ENCODE measurements at places on chromosomes 1 and 21. TPM values are rescaled to one million over a fixed set of nuclear protein-coding genes. Genes with fewer than 3 reads are reported as not detected.
A peak's percentile ranks its signal among the peaks of the same experiment; 100 is the strongest.

DNA sequence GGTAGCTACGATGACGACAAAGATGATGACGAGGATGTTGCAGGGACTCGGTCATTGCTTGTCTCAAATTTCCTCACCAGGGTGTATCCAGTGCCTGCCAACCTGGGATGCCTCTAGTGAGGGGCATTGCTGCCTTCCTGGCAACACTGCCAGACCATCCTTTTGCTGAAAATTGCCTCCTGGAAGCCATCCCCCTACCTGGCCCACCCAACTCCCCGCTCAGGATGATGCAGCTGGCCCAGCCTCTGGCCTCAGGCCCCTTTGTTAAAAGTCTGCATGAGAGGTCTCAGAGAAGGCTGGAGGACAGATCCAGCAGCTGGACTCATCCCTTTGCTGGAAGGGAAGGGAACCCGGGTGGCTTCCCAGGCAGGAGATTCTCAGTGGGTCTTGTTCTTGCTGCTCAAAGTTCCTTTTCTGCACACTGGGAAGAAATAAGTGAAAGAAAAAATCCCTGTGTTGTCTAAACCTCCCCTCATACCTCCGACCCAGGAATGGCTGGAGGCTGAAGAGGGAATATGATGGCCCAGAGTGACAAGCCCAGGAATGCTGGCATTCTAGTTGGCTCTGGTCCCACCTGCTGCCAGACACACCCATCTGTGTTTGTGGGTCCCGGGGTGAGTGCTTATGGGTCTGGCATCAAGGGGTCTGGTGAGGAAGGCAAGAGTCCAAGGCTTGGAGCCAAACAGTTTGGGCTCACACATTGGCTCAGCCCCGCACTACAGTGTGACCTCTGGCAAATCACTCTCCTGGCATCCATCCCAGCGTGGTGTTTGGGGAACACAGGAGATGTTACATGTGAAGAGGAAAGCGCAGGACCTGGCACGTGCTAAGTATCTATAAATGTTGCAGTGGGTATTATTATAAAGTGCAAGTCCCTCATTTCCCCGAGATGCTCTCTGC lies 6.7 kb upstream of the FNDC5 start:
- H3K4me3 ChIP-seq = no peak overlapping the region
- H3K27me3 ChIP-seq = peaks cover 19% of the 10 kb centered on the region
- no peaks in the 10 kb centered on the region for H3K36me3 ChIP-seq
- peaks cover 16% of the 10 kb centered on the region for H3K4me1 ChIP-seq

GRCh38 chr21:45911806-45912325 lies 69.7 kb upstream of the COL6A1 start:
- no peaks in the 10 kb centered on the region for H3K27me3 ChIP-seq
- no peaks in the 10 kb centered on the region for H3K36me3 ChIP-seq
- DNase-seq = no peak
- no peak overlapping the region for H3K4me3 ChIP-seq
- H3K27ac ChIP-seq = no peak overlapping the region

DNA sequence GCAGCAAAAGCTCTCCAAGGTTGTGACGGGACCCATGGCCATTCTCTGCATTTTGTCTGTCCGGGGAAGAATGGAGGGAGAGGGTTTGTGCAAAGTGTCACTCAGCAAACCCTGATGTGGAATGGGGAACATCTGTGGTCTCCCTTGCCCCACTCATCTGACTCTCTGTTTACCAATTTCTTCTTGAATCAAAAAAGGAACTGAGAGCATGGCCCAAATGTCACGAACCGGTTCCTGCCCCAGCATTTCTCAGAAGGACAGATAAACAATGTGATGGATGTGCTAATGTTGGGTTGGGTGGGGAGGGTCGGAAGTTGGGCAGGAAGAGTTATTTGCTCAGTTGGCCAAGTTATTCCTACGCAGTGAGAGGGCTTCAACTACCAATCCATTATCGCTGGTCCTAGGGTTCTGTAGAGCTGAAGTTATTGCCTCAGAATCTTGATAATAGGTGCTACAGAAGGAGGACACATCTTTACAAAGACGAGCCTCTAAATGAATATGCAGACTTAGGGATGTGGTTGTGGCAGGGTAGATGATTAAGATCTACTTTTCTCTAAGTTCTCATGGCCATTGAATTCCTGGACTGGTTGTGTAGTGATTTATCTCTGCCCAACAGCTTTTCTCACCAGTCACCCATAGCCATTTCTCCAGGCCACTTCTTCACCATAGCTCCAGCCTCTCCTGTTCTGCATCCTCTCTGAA lies 9.6 kb upstream of the DUSP12 start:
- H3K27me3 ChIP-seq = peaks cover 47% of the 10 kb centered on the region
- H3K36me3 ChIP-seq = no peaks in the 10 kb centered on the region
- H3K4me1 ChIP-seq = no peaks in the 10 kb centered on the region

GRCh38 chr1:177793900-177794299 lies 176.0 kb downstream of the SEC16B start:
- H3K36me3 ChIP-seq = no peaks in the 10 kb centered on the region
- no peaks in the 10 kb centered on the region for H3K27me3 ChIP-seq
- no peak for DNase-seq
- no peak overlapping the region for H3K4me3 ChIP-seq
- H3K4me1 ChIP-seq = no peaks in the 10 kb centered on the region

GRCh38 chr1:99004254-99004860 lies 304 bp downstream of the PLPPR5 start:
- H3K4me3 ChIP-seq = peak overlapping the region; percentile 63
- peaks cover 6% of the 10 kb centered on the region for H3K4me1 ChIP-seq
- H3K27ac ChIP-seq = no peak overlapping the region
- H3K36me3 ChIP-seq = no peaks in the 10 kb centered on the region
- no peak for DNase-seq
- H3K27me3 ChIP-seq = peaks cover 76% of the 10 kb centered on the region

The KLHDC7A gene
- not detected for total RNA-seq

The PTPN22 gene
- not detected for total RNA-seq

DNA sequence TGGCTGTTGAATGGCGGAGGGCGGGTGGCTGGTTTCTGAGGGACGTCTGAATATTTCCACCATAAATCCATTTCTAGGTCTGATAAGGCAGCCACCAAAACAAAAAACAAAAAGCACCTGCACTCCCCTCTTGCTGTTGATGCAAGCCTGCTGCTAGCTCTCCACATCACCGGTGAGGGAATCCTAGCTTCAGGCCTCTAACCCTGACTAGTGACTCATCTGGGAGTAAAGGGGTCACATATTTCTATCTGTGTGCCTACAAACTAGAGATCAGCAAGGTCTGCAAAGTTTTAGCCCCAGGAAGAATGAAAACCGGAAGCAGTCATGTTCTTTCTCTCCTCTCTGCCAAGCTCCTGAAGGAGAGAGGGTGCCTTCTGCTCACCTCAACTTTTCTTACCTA lies 10.3 kb upstream of the ERMAP start:
- DNase-seq = no peak
- no peak overlapping the region for H3K4me3 ChIP-seq
- H3K4me1 ChIP-seq = no peaks in the 10 kb centered on the region
- H3K36me3 ChIP-seq = peaks cover 43% of the 10 kb centered on the region
- H3K27ac ChIP-seq = no peak overlapping the region
